Cardiac muscle cell (in vitro differentiated cells and primary cell): ENCODE measurements at places on chromosomes 5 and 9. TPM values are rescaled to one million over a fixed set of nuclear protein-coding genes. Genes with fewer than 3 reads are reported as not detected.

DNA sequence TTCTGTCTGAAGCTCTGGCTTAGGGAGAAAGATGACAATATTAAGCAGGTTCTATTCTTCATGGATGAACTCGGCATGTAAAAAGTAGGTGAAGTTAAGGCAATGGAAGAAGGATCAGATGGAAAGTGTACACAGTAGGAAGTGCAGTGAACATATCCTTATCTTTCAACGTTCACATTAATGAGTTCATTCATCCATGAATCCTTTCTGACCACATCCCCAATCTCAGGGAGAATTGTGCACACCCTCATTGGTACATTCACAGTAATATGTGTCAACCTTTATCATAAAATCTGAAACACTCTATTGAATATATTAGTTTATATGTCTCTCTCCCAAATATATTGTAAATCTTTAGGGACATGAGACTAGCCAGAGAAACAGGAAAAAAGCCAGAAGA, 5.5 kb downstream of the GIN1 start:
- DNase-seq: no peak
- H3K4me1 ChIP-seq: peaks cover 6% of the 10 kb centered on the region
- H3K36me3 ChIP-seq: no peaks in the 10 kb centered on the region
- no peak overlapping the region for H3K4me3 ChIP-seq
- H3K27me3 ChIP-seq: no peaks in the 10 kb centered on the region
- no peak overlapping the region for H3K27ac ChIP-seq

DNA sequence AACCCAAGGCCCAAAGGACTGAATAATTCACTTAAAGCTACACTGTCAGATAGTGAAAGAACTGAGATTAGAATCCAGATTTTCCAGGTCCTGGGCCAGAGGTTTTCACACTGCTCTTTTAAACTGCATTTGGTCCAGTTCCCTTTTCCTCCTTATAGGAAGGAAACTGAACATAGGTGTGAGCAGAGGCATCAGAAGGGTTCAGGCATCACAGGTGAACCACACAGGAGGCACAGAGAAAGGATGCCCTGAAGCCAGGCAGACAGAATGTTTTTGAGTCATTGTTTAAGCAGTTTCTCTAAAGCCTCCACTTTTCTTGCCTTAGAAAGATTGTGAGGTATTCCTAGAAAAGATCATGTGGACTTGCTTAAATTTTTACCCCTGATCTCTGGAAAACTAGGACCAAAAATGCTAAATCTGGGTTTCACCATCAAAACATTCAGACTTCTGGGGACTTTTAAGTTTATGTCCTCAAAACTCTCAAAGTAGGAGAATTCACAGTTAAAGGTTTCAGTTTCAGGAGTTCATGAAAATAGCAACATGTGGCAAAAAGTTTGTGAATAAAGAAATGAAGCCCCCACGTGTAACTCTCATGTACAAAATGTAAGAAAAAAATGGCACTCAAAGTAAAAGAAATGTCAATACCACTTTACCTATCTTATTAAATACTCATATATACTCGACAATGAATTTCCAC, 386.1 kb downstream of the NTRK2 start:
- H3K36me3 ChIP-seq: no peaks in the 10 kb centered on the region
- H3K27me3 ChIP-seq: no peaks in the 10 kb centered on the region
- no peak overlapping the region for H3K27ac ChIP-seq
- H3K4me1 ChIP-seq: no peaks in the 10 kb centered on the region

- H3K4me1 ChIP-seq: no peaks in the 10 kb centered on the region
- no peak for DNase-seq
- peaks cover 51% of the 10 kb centered on the region for H3K27me3 ChIP-seq
- H3K4me3 ChIP-seq: no peak overlapping the region
Measured at GRCh38 chr5:1651971-1652872, 128.5 kb upstream of the LPCAT1 start.

DNA sequence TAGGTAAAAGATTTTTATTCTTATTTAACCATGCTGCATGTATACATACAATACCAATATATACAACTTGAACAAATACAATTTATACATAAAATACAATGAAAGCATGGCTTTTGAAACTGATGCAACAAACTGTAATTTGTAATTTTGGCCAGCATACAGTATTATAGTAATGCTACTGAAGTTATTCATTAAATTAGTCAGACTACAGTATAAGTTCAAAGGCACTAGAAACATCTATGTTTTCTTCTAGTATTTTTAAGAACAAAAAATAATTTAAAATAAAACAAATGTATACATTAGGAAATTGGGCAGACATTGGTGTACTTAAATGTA, 18.8 kb downstream of the IL4 start:
- H3K4me1 ChIP-seq: no peaks in the 10 kb centered on the region
- DNase-seq: no peak
- no peak overlapping the region for H3K27ac ChIP-seq
- no peaks in the 10 kb centered on the region for H3K36me3 ChIP-seq
- no peak overlapping the region for H3K4me3 ChIP-seq

- H3K36me3 ChIP-seq: no peaks in the 10 kb centered on the region
- H3K27ac ChIP-seq: no peak within 1 kb of the TSS
- H3K4me1 ChIP-seq: no peaks in the 10 kb centered on the region
- H3K4me3 ChIP-seq: peak within 1 kb of the TSS; percentile 36
- peaks cover 90% of the 10 kb centered on the region for H3K27me3 ChIP-seq
- no peak for DNase-seq
Measured at GRCh38 chr5:77210091-77210963, at the start of gene PDE8B. PDE8B (plus strand) TSS chr5:77210680; CDS start chr5:77210926, 246 bp downstream.

DNA sequence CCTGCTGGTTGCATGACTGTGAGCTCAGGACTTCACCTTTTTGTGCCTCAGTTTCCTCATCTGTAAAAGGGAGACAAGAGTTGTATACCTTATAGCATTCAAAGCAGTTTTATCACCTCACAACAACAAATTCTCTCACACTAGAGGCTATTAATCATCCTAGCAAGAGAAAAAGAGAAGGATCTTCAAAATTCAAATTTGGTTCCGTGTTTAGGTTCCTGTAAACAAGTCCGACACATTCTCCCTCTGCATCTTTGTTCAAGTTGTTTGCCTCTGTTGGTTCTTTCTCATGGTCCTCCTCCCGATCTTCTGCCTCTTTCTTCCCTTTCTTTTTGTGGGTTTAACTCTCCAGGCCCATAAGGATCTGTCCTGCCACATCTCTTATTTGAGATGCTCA, 218.0 kb downstream of the PIK3R1 start:
- no peak overlapping the region for H3K4me3 ChIP-seq
- no peaks in the 10 kb centered on the region for H3K27me3 ChIP-seq
- DNase-seq: no peak
- H3K36me3 ChIP-seq: no peaks in the 10 kb centered on the region
- H3K4me1 ChIP-seq: no peaks in the 10 kb centered on the region

- H3K4me3 ChIP-seq: no peak overlapping the region
- no peak for DNase-seq
- H3K4me1 ChIP-seq: no peaks in the 10 kb centered on the region
- no peaks in the 10 kb centered on the region for H3K36me3 ChIP-seq
- H3K27ac ChIP-seq: no peak overlapping the region
Measured at GRCh38 chr9:134863306-134863902, 17.2 kb upstream of the FCN2 start.

- no peaks in the 10 kb centered on the region for H3K4me1 ChIP-seq
- H3K27me3 ChIP-seq: no peaks in the 10 kb centered on the region
- H3K4me3 ChIP-seq: no peak overlapping the region
Measured at GRCh38 chr5:25544652-25545249, 900.0 kb upstream of the CDH10 start.

- peak overlapping the region; percentile 94 for H3K27ac ChIP-seq
- no peaks in the 10 kb centered on the region for H3K27me3 ChIP-seq
- peaks cover 38% of the 10 kb centered on the region for H3K4me1 ChIP-seq
- peaks cover 44% of the 10 kb centered on the region for H3K36me3 ChIP-seq
- DNase-seq: no peak
- H3K4me3 ChIP-seq: peak overlapping the region; percentile 56
Measured at GRCh38 chr5:1801967-1802295, 724 bp downstream of the NDUFS6 start.

DNA sequence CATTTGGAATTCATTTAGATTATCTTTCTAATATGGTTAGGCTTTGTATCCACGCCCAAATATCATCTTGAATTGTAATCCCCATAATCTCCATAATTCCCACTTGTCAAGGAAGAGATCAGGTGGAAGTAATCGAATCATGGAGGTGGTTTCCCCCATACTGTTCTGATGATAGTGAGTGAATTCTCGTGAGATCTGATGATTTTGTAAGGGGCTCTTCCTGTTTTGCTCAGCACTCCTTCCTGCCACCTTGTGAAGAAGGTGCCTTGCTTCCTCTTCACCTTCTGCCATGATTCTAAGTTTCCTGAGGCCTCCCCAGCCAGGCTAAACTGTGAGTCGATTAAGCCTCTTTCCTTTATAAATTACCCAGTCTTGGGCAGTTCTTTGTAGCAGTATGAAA, 527.5 kb upstream of the ARRDC3 start:
- H3K4me1 ChIP-seq: no peaks in the 10 kb centered on the region
- no peak overlapping the region for H3K27ac ChIP-seq
- H3K4me3 ChIP-seq: no peak overlapping the region
- no peaks in the 10 kb centered on the region for H3K27me3 ChIP-seq
- no peaks in the 10 kb centered on the region for H3K36me3 ChIP-seq
- DNase-seq: no peak

- DNase-seq: no peak
- peaks cover 21% of the 10 kb centered on the region for H3K27me3 ChIP-seq
- H3K27ac ChIP-seq: no peak overlapping the region
Measured at GRCh38 chr9:16612627-16613026, 257.8 kb downstream of the BNC2 start.

DNA sequence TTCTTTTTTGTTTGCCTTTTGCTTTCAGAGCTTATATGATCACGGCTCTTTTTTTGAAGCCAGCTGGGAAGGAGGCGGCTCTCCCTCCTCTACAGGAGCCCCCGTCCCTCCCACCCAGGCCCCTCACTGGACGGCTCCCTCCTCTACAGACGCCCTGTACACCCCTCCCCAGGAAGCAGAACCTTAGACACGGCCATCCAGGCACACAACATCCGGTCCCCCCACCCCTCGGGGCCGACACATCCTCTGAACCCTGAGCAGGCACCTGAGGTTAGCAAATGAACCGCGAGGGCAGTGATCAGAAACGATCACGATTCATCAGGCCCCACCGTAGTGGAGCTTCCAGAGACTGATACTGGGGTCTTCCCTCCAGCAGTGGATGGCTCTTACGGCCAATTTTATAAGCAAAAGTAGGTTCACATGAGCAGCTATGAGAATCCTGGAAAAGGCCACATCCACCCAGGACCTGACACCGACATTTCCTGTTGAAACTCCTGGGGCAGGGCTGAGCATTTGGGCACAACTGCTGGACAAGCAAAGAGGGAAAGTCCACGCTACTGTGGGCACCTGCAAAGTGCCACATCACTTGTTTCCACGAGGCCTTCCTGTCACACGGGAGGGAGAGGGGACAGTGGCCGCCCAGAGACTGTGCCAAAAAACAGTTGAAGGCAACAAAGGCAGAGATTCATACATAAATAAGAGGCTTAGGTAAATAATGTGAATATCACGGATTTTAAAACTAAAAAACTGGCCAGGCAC, 78.9 kb downstream of the SEMA4D start:
- no peak overlapping the region for H3K27ac ChIP-seq
- no peak for DNase-seq
- no peaks in the 10 kb centered on the region for H3K36me3 ChIP-seq
- H3K4me3 ChIP-seq: no peak overlapping the region

The STPG3 gene
- total RNA-seq: 0.95 TPM in 1 of 2 replicates, not detected in the other

The SPIN1 gene
- 59.0 and 67.5 TPM in 2 replicates for total RNA-seq
